ENCODE measurements at places on chromosomes 5 and 9.

- DNase-seq = no peak
Measured at GRCh38 chr5:150497274-150497988, 10.5 kb upstream of the NDST1 start.

GRCh38 chr9:15549611-15550010, 3.2 kb upstream of the CCDC171 start:
- no peak for DNase-seq

- no peak for DNase-seq
Measured at GRCh38 chr9:532707-533106, 308.8 kb upstream of the DMRT1 start.

- DNase-seq = no peak
Measured at GRCh38 chr5:148957591-148958202, 105.2 kb downstream of the SH3TC2 start.

- no peak for DNase-seq
Measured at GRCh38 chr5:168339109-168339771, 47.8 kb downstream of the WWC1 start.

- DNase-seq = no peak
Measured at GRCh38 chr9:133632806-133633680, 3.1 kb upstream of the DBH start.

- DNase-seq = no peak
Measured at GRCh38 chr5:167971706-167972105, 319.7 kb upstream of the WWC1 start.

DNA sequence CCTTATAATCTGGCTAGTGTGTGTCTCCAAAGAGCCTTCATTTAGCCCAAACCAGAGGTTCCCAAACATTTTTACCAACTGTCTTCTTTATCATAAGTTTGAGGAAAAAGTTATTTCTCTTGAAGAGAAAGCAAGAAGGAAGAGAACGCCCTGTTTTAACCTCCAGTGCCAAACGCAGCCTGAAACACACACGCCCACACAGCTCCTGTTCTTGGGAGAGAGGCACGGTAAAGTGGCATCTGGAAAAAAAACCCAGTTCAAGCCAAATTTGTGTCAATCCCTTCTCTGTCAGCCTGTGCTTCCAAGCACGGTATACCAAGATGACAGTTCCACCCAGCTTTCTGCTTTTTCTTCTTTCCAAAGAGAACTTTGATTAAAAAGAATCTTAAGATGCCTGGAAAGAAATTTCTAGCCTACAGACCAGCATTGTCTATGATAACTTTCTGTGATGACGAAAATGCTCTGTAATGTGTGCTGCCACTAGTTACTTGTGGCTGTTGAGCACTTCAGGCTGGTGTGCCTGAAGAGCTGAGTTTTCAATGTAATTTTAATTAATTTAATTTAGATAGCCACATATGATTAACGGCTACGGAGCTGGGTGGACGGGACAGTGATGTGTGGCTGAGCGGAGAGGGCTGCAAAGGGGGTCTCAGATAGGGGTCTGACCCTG, 62.3 kb downstream of the ACER2 start:
- no peak for DNase-seq

All from chondrocyte (in vitro differentiated cells).